ENCODE measurements at places on chromosomes 2 and 18.

- DNase-seq: no peak
These were observed 64.4 kb downstream of the SP110 start for GRCh38 chr2:230155359-230155758.

DNA sequence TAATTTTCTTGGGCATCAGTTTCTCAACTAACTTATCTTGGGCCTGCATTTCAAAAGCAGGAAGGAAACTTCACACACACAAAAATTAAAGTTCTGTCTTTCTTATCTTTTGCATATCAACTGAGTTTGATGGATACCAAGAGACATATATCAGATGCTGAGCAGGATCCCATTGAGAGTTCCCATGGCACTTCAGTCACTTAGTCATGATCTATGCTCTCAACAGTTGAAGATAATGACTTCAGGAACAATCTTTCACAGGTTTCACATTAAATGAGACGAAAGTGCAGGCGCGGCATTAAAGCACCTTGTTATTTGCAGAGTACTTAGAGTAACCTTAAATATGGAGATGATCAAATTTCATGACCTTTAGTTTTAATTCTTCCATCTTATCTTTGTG is 2139.8 kb upstream of the CELF4 start:
- DNase-seq: peak; percentile 16

DNA sequence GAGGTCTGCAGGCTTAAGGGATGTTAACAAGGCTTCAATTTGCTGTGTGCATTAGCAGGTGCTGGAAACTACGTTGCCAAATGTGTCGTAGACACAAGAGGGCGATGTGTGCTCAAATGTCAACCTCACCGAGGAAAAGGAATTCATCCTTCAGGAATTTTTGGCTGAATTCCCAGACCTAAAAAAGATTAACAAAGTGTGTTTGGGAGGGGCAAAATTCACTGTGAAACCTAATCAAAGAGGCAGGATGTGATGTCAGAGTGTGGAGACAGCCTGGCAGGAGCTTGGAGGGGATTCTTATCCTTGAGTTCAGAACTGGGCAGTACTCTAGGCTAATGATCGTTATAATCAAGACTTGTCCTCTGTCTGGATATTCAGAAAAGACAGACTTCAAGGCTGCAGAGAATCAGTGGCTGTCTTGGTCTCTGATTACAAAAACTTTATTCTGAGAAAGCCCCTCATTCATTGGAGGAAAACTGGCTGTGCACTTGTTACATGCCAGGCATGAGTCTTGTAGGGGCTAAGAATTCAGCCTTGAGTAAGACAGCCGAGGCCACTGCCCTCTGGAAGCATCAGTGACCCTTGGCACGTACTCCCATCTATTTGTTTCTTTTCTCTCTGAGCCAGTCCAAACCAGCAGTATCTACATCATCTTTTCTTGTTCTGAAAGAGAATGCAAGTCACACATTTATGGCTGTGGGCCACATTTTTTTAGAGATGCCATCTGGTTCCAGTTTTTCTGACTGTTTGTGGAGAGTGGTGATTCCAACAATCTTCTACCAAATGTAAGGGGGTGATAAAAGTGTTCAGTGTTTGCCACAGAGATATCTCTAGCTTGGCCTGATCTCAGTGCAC is 18.7 kb upstream of the SCYGR1 start:
- DNase-seq: peak; percentile 98

DNA sequence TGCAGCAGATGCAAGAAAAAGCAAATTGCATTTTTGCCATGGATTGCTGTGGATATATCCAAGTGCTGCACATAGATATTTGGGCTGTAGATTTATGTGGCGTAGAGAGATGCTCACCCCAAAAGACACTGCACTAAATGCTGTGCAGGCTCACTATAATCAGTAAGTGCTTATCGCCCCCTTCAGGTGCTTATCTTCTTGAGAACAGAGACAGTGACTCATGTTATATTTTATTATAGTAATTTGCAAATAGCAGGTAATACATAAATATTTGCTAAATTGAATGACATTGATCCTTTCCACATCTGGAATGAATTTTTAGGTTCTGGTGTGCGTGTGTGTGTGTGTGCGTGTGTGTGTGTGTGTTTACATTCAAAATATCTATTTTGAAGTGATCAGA is 36.8 kb upstream of the PLEKHM3 start:
- peak; percentile 69 for DNase-seq

DNA sequence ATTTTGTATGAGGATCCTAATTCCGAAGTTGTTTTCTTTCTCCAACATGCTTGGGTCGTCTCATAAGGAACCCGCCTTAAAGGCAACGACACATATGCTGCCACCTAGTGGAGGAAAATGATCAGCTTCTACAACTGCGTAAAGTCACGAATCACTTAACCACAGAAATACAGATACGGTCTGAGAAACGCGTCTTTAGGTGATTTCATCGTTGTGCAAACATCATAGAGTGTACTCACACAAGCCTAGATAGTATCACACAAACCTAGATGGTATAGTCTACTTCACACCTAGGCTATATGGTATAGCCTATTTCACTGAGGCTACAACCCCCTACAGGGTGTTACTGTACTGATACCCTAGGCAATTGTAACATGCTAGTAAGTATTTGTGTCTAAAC is 13.1 kb downstream of the GNLY start:
- peak; percentile 85 for DNase-seq

DNA sequence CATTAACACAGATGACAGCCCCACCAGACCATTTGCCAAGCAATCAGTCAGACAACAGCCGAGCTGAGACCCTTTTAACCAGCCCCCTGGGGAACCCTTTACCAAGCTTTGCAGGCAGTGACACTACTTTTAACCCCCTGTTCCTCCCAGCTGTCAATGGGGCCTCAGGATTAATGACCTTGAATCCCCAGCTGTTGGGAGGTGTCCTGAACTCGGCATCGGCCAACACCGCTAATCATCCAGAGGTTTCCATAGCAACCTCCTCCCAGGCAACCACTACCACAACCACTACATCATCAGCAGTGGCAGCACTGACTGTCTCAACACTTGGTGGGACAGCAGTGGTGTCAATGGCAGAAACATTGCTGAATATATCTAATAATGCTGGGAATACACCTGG is 160.9 kb upstream of the EPC2 start:
- peak; percentile 40 for DNase-seq

GRCh38 chr2:55139305-55139704 is 89.1 kb upstream of the RTN4 start:
- no peak for DNase-seq

- DNase-seq: no peak
These were observed 97.1 kb downstream of the USP40 start for GRCh38 chr2:233469261-233470010.

DNA sequence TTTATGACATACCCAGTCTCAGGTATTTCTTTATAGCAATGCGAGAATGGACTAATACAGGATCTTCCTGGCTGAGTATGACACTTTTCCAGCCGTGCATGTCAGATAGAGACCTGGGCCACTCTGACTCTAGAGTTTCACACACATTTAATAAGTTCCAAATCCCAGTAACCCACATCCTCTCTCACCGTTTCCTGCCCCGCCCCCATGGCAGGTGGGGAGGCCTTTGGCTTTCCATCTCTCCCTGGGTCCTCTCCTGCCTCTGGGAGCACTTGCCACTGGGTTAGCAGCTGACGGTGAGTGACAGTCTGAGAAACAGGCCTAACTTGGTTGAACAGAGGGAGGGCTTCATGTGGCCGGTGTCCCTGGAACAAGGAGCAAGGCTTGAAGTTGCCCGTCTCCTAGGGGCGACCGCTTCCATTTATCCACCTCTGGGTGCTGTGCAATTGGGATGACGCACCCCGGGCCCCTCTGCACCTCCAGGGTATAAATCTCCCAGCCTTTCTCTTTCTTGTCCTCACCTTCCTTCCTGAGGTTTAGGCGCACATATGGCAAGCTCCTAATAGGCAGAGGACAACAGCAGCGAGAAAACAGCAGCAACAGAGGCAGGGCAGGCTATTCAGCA is 152.7 kb upstream of the HDAC4 start:
- DNase-seq: no peak

DNA sequence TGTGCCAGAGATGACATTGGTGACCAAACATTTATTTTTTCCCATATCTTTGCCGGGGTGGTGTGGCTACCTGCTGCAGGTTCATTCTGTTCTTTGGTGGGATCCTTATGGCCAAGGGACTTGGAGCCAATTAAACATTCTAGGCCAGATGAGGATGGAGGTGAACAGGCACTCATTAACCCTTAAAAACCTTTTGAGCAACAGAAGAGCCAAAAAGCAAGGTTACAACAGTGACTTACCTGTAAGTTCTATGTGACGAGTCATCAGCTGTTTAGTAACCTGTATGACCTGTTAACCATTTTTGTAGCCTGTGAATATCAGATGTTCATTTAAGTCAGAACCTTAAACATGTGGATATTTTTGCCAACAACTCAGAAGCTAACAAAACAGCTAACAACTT is 105.6 kb downstream of the XRCC5 start:
- no peak for DNase-seq

- DNase-seq: no peak
These were observed 28.9 kb downstream of the SPRED2 start for GRCh38 chr2:65403529-65403915.

DNA sequence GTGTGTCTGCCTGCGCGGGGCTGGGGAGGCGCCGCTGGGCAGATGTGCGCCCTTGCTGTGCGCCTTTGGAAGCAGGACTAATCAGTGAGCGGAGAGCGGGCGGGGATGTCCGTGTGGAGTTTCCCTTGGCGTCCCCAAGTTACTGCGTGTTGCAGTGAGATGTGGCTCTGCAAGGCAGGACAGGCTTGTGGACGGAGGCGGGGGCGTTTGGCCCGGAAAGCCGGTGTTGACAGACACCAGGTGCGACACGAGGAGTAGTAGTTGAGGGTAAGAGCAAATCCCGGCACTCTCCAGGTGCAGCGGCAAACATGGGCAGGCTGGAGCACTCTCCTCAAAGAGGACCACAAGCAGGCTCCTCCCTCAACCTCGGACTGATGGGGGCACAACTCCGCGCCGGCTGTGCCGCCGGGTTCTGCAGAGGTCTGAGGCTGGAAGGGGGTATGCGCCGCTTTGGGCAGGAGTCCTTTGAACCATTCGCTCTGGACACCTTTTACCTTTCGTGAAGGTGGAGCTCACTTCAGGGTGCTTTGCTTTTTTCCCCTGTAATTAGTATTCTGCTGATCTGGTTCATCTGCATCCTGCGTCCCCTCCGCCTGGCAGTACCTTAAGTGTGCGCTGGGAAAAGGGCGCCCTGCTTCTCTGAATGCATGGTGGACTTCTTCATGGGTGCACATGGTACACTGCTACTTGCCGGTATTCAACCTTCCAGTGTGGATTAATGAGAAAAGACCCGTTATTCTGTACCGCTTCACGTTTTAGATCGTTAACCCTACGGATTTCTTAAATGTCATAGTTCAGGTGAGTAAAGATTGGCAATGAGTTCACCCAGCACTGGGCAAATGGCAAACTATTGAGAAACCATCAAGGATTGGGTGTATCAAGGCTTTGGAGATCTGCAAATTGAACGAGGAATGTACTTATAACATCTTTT is 608 bp downstream of the CDH7 start:
- DNase-seq: peak; percentile 65

- DNase-seq: no peak
These were observed 218.5 kb downstream of the LDLRAD4 start for GRCh38 chr18:13437034-13437433.

- DNase-seq: no peak
These were observed 110.4 kb downstream of the PARD3B start for GRCh38 chr2:204655626-204656025.

DNA sequence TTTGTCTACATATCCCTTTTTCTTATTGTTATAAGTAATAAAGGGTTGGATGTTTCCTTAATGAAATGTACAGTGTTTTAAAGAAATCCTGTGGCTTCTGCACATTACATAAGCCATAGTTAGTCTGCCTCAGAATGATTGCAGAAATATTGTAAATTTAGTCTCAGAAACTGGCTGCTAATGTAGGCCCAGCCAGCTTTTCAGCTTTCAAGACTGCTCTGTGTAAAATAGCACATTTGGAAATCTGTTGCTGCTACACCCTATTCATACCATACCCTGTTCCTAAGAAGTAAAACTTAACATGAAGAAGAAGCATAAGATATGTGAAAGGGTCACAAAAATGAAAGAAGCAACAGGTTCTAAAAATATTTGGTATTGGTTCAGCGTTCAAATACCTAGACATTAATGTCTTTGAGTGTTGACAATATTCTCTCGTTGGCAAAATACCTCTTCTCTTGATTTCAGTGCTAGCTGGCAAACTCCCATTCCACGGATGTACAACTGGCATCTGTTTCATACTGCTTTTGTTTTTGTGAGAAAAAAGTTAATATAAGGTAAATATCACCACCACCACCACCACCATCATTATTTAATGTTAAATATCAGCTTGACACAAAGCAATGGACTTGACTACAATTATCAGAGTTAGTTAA is 19.2 kb upstream of the NCKAP1 start:
- DNase-seq: no peak

- peak; percentile 83 for DNase-seq
These were observed 24.0 kb downstream of the RAX start for GRCh38 chr18:59249199-59249774.

DNA sequence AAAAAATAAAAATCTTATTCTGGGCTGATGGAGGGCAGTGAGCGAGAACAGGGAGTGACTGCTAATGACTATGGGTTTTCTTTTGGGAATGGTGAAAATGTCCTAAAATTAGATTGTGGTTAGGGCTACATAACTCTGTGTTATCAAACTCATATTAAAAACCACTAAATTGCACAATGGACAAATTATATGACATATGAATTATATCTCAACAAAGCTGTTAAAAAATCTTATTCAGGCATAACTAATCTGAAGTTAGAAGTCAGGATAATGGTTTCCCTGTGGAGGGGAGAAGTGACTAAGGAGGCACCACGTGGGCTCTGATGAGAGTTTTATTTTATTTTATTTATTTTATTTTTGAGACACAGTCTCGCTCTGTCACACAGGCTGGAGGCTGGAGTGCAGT is 32.1 kb upstream of the DPP4 start:
- no peak for DNase-seq

GRCh38 chr2:27152796-27153464 is 4.1 kb downstream of the TCF23 start:
- no peak for DNase-seq

DNA sequence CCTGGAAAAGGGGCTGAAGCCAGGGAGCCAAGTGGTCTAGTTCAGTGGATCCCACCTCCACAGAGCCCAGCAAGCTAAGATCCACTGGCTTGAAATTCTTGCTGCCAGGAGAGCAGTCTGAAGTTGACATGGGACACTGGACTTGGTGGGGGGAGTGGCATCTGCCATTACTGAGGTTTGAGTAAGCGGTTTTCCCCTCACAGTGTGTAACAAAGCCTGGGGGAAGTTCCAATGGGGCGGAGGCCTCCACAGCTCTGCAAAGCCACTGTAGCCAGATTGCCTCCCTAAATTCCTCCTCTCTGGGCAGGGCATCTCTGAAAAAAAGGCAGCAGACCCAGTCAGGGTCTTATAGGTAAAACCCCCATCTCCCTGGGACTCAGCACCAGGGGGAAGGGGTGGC is 144.4 kb downstream of the PTPRM start:
- DNase-seq: no peak

DNA sequence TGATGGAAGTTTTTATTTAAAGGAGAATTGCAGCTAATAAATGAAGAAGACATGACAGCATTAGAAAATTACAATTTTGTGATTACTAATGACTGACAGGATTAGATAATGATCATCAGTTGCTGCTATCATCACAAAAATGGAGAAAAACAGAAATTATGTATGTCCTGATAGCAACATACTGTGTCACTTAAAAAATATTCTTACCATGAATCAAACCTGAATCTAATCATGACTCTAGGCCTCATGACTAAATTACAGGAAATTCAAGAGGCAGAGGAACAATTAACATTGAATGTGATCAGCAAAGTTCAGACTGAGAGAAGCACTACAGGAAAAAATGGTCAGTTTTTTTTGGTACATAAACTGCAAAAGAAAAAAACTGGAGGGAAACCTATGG is 147.8 kb downstream of the PMAIP1 start:
- no peak for DNase-seq
